NCI-H345 (cell line): ENCODE measurements at places on chromosomes 13 and 19.

DNA sequence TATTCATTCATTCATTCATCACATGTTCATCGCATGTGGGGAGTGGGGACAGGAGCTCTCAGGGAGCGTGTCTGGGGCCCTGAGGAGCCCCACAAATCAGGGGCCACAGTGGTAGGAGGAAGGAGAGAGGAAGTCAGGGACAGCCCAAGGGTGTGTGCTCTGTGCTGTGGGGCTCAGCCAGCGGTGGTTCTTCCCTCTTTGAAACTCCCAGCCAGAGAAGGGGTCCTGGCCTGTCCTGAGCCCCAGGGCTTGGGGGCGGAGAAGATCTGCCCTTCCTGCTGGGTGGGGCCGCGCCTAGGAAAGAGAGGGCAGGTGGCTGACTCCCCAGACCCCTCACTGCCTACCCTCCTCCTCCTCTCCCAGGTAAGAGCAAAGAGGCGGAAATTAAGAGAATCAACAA, 14.6 kb downstream of the AP2A1 start:
- DNase-seq = no peak

GRCh38 chr13:95128045-95128643, 173.1 kb downstream of the ABCC4 start:
- peak; percentile 54 for DNase-seq

- no peak for DNase-seq
Measured at GRCh38 chr19:48361912-48362311, 1.8 kb downstream of the TMEM143 start.

GRCh38 chr13:98965325-98965724, 12.5 kb downstream of the DOCK9 start:
- peak; percentile 50 for DNase-seq

GRCh38 chr13:23551213-23552008, 18.8 kb upstream of the TNFRSF19 start:
- DNase-seq = no peak

DNA sequence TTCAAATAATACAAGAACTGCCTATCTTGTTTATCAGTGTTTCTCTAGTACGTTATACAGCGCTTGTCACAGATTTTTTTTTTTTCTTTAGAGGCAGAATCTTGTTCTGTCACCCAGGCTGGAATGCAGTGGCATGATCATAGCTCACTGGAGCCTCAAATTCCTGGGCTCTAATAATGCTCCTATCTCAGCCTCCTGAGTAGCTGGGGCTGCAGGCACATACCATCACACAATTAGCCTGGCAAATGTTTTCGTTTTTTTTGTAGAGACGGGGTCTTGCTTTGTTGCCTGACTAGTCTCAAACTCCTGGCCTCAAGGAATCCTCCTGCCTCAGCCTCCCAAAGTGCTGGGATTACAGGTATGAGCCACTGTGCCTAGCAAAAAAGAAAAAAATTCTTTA, 66.0 kb upstream of the FREM2 start:
- DNase-seq = no peak

GRCh38 chr13:102680133-102680717, 14.6 kb downstream of the METTL21C start:
- no peak for DNase-seq

DNA sequence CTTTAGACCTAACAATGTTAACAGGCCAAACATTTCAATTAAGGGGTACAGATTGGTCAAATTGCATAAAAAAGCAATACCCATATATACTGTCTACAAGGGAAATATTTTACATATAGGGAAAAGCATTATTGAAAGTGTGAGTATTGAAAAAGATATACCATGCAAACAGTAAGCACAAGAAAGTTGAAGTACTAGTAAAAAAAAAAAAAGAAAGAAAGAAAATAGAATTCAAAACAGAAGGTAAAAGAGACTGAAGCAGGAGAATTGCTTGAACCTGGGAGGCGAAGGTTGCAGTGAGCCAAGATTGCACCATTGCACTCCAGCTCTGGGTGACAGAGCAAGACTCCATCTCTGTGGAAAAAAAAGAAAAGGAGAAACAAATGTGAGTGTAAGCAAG, 5.3 kb upstream of the TEX101 start:
- DNase-seq = no peak

- no peak for DNase-seq
Measured at GRCh38 chr13:32905864-32906180, 110.4 kb upstream of the KL start.

DNA sequence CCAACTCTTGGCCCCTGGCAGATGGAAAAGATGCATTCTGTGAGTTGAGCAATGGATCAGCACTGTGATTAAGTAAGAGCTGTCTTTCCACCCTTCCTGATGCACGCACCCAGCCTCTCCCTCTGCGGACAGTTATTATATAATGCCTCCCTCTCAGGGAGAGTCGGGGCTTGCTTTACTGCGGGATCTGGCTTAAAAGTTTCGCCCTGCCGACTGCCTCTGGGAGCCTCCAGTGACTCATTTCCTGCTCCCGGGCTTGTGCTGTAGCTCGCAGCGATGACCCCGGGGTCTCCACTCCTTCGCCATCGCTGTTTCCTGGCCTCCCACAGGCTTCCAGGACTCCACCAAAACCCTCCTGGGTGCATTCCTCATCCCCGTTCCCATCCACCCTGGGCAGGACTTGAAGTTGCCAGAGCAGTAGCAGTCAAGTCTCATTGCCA, 107.4 kb upstream of the SLC7A1 start:
- no peak for DNase-seq

GRCh38 chr19:3154957-3155736, 19.3 kb downstream of the GNA15 start:
- DNase-seq = no peak

DNA sequence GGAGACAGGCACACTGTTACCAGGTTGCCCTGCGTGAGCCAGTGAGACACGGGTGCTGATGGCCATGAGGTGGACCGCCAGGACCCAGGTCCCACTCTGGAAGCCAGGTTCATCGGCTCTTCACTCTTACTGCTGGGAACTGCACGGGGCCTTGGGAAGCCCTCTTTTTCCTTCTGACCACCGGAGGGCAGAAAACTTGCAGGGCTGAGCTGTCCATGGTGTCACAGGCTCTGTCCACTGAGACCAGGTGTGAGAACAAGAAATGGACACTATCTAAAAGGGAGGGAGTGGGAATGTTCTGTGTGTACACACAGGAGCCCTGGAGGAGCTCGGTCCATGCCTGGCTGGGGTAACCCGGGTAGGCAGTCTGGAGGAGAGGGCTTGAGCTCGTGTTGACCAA, 93.4 kb downstream of the UQCRFS1 start:
- DNase-seq = no peak

- no peak for DNase-seq
Measured at GRCh38 chr19:41696402-41697197, 8.5 kb upstream of the CEACAM7 start.

DNA sequence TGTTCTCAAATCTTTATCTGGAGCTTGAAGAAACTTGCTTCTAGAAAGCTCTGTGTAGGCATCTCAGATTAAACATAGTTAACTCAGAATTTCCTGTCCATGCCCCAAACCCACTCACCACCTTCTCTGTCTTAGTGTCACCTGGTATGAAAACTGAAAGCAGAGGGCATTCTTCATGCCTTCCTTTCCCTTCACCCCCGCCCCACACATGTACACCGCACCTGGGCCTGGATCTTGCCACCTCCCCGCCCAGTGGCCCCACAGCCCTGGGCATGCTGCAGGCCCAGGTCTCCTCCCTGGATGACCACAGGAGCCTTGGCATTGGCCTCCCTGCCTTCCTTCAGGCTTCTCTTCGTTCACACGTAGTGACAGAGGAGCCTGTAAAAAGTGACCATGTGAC, 15.8 kb downstream of the CFAP97D2 start:
- no peak for DNase-seq

DNA sequence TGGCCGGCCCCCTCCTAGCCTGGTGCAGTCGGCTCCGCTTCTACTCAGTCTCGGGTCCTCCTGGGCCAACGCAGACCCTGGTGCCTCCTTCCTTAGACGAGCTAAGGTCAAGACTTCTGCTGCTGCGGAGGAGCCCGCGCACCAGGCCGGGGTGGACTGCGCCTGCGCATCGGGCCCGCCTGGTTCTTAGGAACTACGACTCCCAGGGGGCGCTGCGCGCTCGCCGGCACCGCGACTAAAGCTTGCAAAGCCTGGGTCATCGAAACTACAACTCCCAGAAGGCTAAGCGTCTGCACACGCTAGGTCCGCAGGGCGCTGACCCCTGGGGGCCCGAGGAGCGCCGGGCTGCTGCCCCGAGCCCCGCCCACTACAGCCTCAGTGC, at the start of gene ZNF835:
Gene ZNF835, minus strand, starts transcription at position 145 of the 382 bp plus-strand sequence. CDS start 6,559 bp downstream, outside the sequence.
- DNase-seq = no peak

DNA sequence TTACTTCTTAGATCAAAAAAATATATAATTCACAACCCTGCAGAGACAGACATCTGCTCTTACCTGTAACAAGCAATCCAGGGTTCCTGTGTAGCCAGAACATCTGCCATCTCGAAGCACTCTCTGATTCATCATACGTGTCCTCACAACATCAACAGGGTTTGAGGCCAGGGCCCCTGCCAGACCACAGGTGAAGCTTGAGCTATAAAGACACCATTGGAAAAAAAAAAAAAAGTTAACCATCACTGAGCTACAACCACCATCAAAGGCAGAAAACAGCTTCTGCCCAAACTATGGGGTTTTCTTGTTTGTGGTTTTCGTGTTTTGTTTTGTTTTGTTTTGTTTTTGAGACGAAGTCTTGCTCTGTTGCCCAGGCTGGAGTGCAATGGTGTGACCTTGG, 19.3 kb downstream of the SLC25A30 start:
- DNase-seq = no peak

DNA sequence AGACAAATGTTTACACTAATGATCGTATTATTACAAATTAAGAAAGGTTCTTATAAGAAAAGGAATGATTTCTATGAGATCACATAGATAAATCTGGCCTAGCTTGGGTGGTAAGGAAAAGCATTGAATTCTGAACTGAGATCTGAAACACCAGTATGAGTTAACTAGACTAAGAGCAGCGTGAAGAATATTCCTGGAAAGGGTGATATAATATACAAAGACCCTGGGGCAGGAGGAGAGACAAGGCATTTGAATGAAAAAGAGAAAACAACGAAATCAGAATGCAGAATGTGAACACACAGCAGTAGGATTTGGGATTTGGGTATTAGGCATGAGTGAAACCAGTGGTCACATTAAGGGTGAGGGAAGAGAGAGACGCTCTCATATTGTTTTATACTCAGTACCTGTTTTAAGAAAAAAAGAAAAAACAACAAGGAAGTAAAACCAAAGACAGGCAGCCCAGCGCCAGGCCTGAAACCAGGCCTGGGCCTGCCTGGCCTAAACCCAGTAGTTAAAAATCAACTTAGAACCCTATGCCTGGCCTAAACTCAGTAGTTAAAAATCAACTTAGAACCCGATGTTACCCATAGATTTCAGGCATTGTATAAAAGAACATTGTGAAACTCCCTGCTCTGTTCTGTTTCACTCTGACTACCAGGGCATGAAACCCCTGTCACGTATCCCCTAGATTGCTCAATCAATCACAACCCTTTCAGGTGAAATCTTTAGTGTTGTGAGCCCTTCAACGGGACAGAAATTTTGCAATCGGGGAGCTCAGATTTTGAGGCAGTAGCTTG, 287.1 kb downstream of the ITGBL1 start:
- no peak for DNase-seq

DNA sequence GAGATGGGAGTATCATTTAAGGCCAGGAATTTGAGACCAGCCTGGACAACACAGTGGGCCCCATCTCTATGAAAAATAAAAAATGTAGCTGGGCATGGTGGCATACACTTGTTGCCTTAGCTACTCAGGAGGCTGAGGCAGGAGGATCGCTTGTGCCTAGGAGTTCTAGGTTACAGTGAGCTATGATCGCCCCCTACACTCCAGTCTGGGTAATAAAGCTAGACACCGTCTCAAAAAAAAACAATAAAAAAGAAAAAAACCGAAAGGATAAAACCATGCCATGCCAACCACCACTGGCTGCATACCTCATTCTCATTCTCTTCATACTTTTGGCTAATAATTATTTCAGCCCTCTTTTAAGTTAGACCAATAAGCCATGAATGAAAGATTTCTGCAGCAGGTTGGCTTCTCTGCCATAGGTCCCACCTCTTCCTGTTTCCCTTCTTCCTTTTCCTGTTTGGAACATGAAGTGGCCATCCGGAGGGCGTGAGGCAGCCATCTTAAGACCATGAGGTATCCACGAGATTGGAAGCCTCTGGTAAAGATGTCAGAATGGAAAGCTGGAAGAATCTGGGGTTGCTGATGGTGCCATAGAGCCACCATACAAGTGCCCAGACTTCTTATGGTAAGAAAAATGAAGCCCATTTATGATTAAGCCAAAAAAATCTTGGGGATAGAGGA, 171.3 kb downstream of the CACNA1A start:
- DNase-seq = no peak

DNA sequence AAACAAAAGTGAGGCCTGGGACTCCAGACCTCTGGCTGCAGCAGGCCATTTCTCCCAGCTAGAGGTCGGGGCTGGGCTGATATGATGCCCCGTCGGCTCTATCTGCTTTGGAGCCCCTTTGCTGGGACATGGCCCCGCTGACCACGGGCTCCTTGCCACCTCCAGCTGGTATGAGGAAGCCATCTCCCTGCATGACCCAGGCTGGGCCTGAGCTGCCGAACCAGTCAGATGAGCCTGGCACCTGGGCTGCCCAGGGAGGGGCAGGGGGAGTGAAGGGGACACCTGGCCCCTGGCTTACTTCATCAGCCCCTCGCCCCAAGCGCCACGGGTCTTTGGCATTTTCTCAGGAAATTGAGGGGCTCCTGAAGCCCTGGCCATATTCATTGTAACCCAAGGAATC, 7.8 kb downstream of the ZSWIM4 start:
- no peak for DNase-seq

DNA sequence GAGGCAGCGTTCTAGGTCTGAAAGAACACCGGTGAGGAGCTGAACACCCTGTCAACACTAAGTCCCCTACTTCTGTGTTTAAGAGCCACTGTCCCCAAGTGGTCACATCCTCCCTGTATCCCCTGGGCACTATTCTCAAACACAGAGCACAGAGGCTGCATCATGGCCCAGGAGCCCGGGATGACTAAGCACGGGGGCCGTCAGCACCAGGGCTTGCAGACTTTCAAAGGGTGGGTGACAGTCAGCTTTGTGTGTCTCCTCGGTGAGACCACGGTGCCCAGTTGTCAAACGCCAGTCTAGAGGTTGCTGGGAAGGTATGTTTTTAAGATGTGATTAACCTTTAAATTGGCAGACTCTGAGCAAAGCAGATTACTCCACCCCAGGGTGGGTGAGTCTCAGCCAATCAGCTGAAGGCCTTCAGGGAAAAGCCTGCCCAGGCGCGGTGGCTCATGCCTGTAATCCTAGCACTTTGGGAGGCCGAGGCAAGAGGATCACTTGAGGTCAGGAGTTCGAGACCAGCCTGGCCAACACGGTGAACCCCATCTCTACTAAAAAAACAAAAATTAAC, 8.0 kb downstream of the MAP2K2 start:
- no peak for DNase-seq
